Naive thymus-derived CD4-positive, alpha-beta T cell (primary cell): ENCODE measurements at places on chromosomes 7 and 10.

GRCh38 chr10:78384049-78384431, 350.4 kb downstream of the RPS24 start:
- DNase-seq: no peak

- no peak for DNase-seq
These were observed 2.6 kb upstream of the DLX6 start for GRCh38 chr7:97002555-97003261.

DNA sequence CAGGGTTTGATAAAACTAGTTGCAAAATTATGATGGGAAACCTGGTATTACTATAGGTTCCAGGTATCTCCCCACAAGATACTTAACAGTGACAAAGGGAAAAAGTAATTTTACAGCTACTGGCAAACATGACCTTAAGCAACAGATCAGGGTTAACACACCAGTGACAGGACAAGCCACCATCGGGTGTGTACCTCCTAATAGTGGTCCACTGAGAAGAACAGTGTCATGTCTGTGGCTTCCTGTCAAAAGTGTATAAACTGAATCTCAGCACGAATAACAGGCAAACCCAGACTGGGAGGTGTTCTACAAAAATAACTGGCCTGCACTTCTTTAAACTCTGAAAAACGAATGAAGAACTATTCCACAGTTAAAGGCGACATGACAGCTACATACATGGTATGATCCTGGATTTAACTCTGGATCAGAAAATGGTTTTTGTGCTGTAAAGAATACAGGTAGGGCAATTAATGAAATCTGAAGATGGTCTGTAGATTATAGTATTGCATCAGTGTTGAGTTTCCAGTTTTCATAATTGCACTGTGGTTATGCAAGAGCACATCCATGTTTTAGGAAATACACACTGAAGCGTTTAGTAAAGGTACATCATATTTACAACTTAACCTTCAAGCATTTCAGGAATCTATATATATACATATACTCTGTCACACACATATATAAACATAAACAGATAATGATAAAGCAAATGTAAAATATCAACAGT, 32.0 kb upstream of the ARMS2 start:
- no peak for DNase-seq

DNA sequence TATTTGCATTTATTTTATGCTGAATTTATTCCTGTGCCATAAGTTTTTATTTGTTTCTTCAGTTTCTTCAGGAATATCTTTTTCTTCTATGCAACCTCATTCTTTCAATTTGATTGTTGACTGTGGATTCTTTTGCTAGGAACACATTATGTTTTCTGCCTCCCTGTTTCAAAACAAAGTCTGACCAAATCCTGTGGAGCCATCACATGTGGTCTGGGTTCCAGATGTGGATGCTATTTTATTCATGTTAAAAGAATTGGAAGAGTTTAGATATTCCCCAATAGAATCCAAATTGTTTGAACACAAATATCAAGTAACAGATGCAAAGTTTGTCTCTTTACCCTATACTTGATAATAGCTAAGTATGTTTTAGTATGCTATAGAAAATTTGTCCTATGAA, 56.8 kb upstream of the LRRC17 start:
- no peak for DNase-seq

GRCh38 chr10:10938676-10939075, 79.0 kb upstream of the CELF2 start:
- no peak for DNase-seq

DNA sequence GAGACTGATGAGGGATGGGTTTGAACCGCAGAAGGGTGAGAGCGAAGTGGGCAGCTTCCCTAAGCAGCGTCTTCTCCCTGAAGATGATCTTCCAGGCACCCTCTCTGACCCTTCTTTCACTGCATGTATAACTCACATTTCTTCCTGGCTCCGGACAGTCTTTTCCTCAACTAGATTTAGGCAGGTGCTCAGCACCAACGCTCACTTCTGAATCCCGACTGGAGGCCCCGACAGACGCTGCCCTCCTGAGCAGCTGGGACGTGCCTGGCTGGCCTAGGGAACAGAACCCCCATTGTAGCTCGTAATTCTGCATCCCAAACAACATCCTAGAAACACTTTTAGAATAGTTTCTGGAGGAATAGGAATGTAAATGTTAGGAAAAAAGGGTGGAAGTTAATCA, 206.6 kb downstream of the DIP2C start:
- DNase-seq: no peak

DNA sequence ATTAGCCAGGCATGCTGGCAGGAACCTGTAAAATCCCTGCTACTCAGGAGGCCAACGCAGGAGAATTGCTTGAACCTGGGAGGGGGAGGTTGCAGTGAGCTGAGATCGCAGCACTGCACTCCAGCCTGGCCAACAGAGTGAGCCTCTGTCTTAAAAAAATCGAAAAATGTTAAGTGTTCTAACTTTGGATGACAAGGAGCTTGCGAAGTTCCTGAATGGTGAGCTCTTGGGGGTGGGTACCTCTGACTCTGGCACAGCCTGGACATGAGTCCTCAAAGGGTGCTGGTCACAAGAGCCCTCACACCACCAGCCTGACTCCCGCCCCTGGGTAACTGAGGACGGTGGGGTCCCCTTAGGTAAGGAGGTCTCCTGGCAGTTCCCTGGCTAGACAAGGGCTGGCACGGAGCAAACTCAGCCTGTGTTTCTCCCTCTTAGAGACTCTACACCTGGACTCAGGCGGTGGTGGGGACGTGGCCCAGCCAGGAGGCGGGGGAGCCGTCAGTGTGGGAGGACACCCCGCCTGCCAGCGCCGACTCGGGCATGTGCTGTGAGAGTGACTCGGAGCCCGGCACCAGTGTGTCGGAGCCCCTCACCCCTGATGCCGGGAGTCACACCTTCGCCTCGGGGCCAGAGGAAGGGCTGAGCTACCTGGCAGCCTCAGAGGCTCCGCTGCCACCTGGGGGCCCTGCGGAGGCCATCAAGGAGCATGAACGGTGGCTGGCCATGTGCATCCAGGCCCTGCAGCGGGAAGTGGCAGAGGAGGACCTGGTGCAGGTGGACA, 24.1 kb downstream of the AMZ1 start:
- no peak for DNase-seq

- no peak for DNase-seq
These were observed 612.8 kb downstream of the IPMK start for GRCh38 chr10:57654856-57655255.

- no peak for DNase-seq
These were observed 116.2 kb downstream of the FAM107B start for GRCh38 chr10:14658331-14659127.

GRCh38 chr7:119482209-119482608, 790.8 kb upstream of the KCND2 start:
- no peak for DNase-seq
